Activated T-cell treated with anti-CD3 and anti-CD28 coated beads, Interleukin-2, amount 50 U/mL, for 72 hours (primary cell): ENCODE measurements at places on chromosomes 13 and 19. TPM values are rescaled to one million over a fixed set of nuclear protein-coding genes. Genes with fewer than 3 reads are reported as not detected.

DNA sequence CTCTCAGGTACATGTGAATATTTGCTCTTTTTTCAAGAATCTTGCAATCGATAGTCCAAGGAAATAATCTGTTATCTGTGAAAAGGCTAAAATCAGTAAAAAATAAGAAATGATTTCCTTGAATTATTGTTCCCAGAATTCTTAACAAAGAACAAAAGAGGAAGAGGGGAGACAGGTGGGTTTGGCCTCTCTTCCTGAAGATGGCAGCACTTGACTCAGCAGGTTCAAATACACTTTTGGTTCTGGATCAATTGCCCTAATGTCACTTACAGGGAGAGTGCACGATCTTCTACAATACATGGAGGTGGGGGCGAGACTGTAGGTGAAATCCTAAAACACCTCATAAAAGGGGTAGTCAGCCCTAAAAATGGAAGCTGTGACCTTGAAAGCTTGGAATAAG lies 358.7 kb downstream of the IRS2 start:
- no peak for DNase-seq
- peaks cover 5% of the 10 kb centered on the region for H3K36me3 ChIP-seq
- H3K4me1 ChIP-seq = peaks cover 10% of the 10 kb centered on the region
- no peak overlapping the region for H3K4me3 ChIP-seq
- peaks cover 7% of the 10 kb centered on the region for H3K27me3 ChIP-seq
- H3K27ac ChIP-seq = no peak overlapping the region

DNA sequence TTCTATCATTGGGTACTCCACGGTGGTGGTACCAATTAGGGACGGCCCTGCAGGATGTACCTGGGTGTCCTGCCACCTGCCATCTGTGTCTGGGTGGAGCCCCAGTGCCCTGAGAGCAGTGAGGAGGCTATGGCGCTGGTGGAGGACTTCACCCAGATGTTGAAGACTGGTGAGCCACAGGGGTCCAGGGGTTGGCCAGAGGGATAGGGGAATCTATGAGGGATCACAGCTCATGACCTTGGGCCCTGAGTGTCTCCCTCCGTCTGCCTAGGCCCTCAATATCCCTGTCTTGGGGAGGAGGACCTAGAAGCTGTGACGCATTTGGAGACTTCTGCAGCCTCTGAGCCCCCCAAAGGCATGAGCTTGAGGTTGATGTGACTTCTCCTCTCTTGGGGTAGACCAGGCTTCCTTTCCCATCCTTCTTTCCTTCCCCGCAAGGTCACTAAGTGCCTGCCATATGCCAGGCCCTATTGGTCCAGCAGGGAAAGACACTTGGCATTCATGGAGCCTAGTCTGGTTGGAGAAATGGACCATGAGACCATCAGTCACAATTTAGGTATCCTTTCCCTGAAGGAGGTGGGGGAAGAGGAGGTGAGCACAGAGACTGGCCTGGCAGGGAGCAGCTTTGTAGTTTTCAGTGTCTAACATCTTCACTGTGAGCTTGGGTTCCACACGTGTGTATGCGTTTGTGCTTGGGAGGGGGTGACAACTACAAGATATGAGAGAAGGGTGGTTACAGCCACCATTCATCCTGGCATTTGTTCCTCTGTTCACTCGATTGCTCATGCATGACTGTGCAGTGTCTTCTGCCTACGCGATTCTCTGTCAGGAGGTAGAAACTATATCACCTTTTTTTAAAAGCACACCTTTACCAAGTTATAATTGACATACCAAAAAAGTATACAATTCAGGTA lies 5.1 kb upstream of the MZF1 start:
- peak overlapping the region; percentile 38 for H3K4me3 ChIP-seq
- H3K4me1 ChIP-seq = peaks cover 60% of the 10 kb centered on the region
- H3K36me3 ChIP-seq = peaks cover 11% of the 10 kb centered on the region
- peak overlapping the region; percentile 76 for H3K27ac ChIP-seq

DNA sequence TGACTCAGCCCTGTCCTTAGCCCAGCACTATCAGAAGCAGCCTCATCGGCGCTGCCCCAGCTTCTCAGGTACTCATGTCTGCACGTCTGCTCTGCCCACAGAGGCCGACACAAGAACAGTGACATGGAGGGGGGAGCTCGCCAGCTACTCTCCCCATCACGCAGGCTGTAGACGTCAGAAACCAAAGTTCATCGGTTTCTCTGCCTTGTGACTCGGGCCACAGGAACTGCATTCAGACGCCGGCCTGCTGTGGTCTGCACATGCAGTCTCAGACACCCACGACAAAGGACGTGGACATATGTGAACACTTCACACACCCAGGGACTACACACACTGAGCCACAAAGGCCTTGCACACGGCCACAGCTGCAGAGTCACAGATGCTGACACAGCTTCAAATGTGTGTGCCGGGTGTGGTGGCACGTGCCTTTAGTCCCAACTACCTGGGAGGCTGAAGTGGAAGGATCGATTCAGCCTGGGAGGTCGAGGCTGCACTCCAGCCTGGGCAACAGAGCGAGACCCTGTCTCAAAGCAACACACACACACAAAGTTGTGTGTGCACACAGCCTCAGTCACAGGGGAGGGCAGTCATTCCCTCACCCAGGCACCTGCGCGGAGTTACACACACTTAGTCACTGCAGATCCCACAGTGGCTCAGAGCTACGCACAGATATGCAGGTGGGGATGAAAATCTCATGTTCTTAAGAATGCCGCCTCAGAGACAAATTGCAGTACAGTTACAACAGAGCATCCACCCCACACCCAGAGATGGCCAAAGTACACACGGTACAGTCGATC lies 4.9 kb upstream of the ZFP36 start:
- peak; percentile 86 for DNase-seq
- peak overlapping the region; percentile 100 for H3K4me3 ChIP-seq
- H3K27ac ChIP-seq = peak overlapping the region; percentile 90

The SLC6A16 gene
- 3.0 TPM for total RNA-seq

DNA sequence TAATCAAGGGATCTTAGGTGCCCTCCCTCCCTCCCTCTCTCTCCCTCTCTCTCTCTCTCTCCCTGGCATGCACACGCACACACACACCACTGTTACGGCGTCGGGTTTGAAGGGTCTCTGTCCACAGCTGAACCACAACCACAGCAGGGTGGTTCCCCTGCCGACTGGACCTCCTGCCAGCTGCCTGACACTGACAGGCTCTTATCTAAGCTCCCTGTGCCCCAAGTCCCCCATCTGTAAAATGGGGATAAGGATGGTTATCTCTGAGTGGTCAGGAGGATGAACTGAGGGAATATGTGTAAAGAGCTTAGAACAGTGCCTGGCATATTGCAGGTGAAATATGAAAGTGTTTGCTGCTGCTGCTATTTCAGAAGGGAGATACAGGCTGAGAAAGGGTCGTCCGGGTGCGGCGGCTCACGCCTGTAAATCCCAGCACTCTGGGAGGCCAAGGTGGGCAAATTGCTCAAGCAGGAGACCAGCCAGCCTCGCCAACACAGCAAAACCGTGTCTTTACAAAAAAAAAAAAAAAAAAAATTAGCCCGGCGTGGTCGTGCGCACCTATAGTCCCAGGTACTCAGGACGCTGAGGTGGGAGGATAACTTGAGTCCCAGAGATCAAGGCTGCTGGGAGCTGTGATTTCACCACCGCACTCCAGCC lies 852 bp upstream of the SHISA7 start:
- peaks cover 58% of the 10 kb centered on the region for H3K27me3 ChIP-seq

The UBE2L5 gene
- not detected for total RNA-seq

The PNKP gene
- total RNA-seq = 74.5 TPM

DNA sequence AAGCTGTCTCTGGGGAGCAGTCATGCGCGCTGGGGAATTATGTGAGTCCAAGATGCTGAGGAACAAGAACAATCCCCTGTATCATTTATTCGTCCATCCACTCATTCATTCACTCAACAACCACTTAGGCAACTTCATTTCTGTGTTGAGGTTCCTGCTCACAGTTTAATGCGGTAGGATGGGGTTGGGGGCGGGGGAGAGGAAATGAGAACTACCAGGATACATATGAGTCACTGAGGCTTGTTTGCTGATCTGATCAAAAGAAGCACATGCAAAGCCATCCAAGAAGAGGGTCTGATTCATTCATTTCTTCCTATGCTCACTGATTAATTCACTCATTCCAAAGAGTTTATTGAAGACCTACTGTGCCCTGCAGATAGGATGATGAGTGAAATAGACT lies 20.9 kb downstream of the ZNF536 start:
- H3K36me3 ChIP-seq = no peaks in the 10 kb centered on the region
- peaks cover 13% of the 10 kb centered on the region for H3K27me3 ChIP-seq
- peaks cover 4% of the 10 kb centered on the region for H3K4me1 ChIP-seq
- H3K27ac ChIP-seq = no peak overlapping the region
- H3K4me3 ChIP-seq = no peak overlapping the region

DNA sequence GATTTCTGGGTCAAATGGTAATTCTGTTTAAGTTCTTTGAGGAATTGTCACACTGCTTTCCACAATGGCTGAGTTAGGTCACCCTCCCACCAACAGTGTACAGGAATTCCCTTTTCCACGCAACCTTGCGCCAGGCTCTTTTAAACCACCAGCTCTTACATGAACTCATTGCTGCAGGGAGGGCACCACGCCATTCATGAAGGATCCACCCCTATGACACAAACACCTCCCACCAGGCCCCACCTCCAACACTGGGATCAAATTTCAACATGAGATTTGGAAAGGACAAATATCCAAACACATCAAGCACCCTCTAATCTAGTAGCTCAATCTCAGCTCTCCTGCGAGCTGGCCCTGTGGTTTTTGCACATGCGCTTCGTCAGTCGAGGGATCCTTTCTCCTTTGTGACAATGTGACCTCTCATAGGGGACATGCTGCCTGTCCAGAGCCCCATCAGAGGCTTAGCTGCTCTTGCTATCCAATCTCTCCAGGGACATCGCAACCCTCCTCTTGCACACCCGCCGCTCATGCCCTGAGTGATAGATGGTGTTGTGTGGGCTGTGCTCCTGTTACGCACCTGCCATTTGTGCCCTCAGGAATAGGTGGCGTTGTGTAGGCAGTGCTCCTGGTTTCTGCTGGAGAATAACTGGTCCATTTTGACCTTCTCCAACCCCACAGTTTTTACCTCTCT lies 328.0 kb downstream of the UQCRFS1 start:
- H3K4me3 ChIP-seq = no peak overlapping the region
- no peaks in the 10 kb centered on the region for H3K27me3 ChIP-seq
- H3K27ac ChIP-seq = no peak overlapping the region
- no peak for DNase-seq

DNA sequence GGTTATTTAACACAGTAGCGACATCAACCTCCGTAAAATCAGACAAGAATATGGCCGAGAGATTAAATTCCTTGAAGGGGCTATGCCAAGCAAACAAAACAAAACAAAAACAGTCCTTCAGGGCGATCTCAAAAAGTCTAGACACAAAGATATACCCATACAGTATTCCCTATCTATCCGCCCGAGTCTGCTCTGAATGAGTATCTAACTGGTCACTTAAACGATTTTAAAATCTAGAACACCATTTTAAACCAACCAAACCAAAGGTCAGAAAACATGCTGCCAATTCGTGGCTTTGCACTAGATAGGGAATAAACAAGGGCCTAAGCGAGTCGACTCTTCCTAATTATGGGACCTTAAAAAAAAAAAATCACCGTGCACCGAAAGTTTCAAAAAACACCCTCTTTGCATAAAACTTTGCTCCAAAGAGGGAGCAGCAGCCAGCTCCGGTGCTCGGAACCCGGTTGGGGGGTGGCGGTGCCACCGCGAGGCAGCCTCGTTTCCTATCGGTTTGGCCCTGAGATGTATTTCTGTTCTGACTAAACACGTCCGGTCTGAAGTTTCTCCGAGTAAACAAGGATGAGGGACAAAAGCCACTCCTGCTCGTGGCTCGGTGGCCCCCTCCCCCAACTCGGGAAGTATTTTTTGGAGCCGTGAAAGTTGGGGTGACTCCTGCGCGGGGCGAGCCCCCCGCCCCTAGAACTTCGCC lies 1.8 kb downstream of the HMGB1 start:
- H3K27me3 ChIP-seq = no peaks in the 10 kb centered on the region
- DNase-seq = peak; percentile 84
- H3K36me3 ChIP-seq = peaks cover 16% of the 10 kb centered on the region
- H3K27ac ChIP-seq = peak overlapping the region; percentile 78

The OR4F17 gene
- total RNA-seq = not detected

The EBPL gene
- 34.0 TPM for total RNA-seq

The B3GNT8 gene
- not detected for total RNA-seq

- peak overlapping the region; percentile 90 for H3K4me3 ChIP-seq
- peak overlapping the region; percentile 38 for H3K27ac ChIP-seq
- H3K4me1 ChIP-seq = peaks cover 84% of the 10 kb centered on the region
- no peaks in the 10 kb centered on the region for H3K27me3 ChIP-seq
Measured at GRCh38 chr19:2089001-2089711, 7.0 kb downstream of the MOB3A start.

The INSR gene
- 8.7 TPM for total RNA-seq

DNA sequence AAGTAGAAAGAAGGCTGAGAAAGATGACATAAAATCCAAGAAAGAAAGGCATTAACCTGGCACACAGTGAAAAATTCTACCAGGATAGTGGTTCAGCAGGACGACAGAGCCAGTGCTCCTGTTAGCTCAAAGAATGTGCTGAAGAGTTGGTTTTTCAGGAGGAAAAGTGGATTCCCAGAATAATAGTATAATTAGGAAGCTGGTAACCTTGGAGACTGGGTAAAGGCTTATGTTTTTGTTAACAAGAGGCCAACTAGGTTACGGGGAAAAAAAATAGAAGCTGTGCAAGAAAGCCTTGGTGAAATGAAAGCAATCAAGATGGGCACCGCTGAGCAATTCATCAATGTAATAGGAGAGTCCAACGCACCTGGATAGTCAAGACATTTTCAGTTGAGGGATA lies 54.7 kb downstream of the SLC15A1 start:
- no peaks in the 10 kb centered on the region for H3K36me3 ChIP-seq
- H3K27ac ChIP-seq = no peak overlapping the region

The SCN1B gene
- 2.7 TPM for total RNA-seq

The LILRA5 gene
- not detected for total RNA-seq

- no peaks in the 10 kb centered on the region for H3K27me3 ChIP-seq
- H3K27ac ChIP-seq = no peak overlapping the region
- DNase-seq = no peak
- no peak overlapping the region for H3K4me3 ChIP-seq
- H3K36me3 ChIP-seq = no peaks in the 10 kb centered on the region
Measured at GRCh38 chr13:111397202-111397880, 76.9 kb downstream of the TEX29 start.

GRCh38 chr13:36369268-36370107 lies 23.3 kb upstream of the SPART start:
- no peaks in the 10 kb centered on the region for H3K4me1 ChIP-seq
- H3K27me3 ChIP-seq = peaks cover 6% of the 10 kb centered on the region
- no peaks in the 10 kb centered on the region for H3K36me3 ChIP-seq
- no peak for DNase-seq

The OR1I1 gene
- not detected for total RNA-seq

The ZNF547 gene
- 3.9 TPM for total RNA-seq

The FGF22 gene
- not detected for total RNA-seq

DNA sequence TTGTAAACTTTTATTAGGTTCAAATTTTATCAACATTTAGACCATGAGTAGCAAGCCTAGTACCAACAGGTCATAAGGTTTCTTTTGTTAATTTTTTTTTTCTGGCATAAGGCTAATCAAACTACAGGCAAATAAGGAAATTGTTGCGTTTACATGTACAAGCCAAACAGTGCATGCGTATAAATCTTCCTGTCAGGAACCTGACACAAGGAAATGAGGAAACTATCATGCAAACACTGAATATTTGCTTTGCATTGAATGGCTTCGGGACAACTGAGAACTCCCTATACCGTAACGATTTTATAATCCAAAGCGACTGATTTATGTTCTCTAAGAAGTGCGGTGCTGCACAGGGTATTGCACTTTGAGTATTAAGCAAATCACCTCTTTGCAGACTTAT lies 133.0 kb upstream of the TRPC4 start:
- no peak overlapping the region for H3K27ac ChIP-seq
- H3K27me3 ChIP-seq = no peaks in the 10 kb centered on the region
- no peak overlapping the region for H3K4me3 ChIP-seq
- H3K36me3 ChIP-seq = no peaks in the 10 kb centered on the region

The IZUMO2 gene
- not detected for total RNA-seq
